ENCODE measurements at places on chromosomes 6 and 20.

GRCh38 chr6:150720774-150721233, 121.1 kb downstream of the PLEKHG1 start:
- peak; percentile 88 for DNase-seq

DNA sequence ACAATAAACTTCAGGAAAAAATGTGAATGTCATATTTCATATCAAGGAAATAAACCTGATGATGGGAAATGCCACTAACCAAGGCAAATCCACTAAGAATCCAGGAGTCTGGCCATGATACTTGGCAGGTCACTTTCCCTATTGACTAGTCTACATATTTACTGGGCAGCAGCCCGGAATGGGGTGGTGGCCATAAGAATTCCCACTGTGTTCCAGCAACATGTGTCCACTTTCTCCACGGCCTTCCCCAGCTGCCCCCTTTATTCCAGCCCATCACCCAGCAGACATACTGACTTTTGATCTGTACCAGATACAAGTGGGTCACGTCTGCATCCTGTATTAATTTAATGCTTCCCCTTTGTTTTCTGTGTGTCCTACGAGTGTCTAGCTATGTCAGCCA, 234.5 kb upstream of the PRDM1 start:
- no peak for DNase-seq

DNA sequence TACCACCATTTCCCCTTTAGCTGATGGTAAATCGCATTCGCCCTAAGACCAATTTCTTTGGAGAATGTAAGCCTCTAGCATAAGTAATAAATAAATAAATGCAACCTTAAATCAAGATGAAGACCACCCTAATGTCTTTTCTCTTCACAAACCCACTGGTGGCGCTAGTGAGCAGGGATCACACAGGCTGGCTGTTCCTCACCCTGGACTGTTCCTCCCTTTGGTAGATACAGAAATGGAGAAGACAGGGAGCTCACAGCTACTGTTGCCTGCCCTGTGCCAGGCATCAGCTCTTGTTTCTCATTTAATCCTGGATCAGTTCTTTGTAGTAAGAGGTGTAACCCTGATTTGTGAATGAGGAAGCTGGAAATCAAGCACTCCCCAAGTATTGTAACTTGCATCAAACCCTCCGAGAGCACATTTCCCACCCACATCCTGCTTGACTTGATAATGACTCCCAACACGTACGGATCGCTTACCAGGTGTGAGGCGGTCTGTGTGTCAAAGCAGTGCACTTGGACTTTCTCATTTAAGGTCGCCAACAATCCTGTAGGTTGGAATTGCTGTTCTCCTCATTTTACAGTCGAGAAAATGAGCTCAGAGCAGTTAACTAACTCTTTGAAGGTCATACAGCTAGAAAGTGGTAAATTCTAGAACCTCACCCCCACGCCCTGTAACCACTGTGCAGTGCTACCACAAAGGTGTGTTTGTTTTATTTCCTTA, 236.1 kb downstream of the TSHZ2 start:
- DNase-seq: no peak

- DNase-seq: no peak
These were observed 2.9 kb upstream of the PKIG start for GRCh38 chr20:44579313-44580081.

DNA sequence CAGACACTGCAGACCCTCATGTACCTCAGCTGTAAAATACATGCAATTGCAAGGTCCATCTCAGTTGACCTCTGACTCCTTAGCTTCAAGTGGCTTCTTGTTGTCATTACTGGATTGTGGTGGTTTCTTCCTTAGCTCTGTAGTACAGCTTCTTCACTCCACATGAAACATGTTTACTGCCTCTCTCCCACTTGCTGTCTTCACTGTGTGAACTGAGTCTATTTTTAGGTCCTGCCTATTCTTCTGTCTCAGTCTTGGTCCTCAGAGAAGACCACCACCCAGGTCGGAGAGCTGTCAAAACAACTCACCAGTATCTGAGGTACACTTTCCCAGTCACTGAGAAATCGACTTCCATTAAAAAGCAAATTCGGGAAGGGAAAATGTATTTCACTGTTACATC, 50.2 kb upstream of the EYA4 start:
- no peak for DNase-seq

DNA sequence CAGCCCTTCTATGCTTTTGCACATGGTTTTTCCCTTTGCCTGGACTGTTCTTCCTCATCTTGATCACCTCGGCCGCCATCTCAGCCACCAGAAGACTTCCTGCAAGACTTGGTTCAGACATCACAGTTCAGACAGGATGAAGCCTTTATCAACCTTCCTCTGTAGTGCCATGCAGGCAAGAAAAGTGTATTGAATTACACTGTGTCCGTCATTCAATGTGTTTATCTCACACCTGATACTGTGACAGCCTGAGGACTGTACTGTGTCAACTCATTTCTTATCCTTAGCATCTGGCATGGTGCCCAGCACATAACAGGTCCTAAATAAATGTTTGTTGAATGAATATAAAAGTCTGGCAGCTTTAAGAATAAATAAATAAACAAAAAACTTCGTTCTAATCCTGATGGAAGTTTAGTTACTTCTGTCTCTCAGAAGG, 133.3 kb upstream of the MAN1A1 start:
- DNase-seq: no peak

DNA sequence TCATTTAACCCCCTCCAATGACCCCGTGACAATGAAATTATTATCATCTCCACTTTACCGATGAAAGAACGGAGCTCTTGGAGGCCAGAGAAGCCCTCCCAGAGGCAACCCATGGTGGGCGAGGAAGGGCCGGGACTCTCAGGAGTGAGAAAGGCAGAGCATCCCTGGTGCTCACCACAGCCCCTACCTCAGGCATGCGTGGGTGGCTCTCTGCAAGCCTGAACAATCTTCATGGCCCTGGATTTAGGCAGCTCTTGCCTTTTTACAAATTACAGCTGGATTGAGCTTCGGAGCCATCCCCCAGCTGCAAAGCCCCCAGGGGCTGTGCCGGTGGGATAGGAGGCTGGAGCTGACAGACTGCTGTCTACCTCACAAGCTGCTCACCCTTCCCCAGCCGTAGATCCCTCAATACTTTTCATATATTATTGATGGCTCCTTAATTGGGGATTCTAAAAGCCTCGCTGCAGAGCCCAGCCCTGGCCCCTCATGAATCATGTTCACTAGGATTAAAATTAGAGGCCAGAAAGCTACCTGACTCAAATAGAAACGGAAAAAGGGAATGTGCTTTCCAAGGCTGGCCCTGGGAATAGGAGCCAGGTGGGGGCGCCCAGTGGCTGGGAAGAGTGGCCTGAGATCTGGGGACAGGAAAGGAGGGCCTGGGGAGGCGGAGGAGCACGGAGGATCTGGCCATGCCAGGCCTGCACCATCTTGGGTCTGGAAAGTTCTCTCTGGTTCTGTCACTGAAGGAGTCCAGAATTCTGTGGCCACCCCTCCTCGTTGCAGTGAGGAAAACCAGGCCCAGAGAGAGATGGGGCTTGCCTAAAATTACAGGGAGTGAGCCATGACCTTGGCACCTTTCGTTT, 29.1 kb downstream of the CPNE5 start:
- no peak for DNase-seq

- DNase-seq: no peak
These were observed 655.0 kb upstream of the HS3ST5 start for GRCh38 chr6:114997813-114998292.

DNA sequence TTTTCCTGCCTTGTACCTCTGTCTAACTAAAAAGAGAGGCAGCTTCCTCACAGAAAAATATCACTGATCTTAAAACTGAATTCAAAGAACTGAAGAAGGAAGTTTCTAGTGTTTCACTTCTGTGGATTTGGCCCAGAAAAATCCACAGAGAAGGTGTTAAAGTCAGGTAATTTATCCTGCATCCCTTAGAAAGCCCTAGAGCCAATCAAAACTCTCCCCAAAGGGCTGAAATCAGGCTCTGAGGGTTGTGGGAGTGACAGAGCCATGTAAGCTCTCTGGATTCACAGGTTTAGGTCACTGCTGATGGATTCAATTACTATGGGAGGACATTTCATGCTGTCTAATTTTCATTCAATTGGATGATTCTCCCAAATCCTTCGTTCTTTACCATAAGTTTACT, 152.3 kb downstream of the OR2B2 start:
- DNase-seq: no peak

DNA sequence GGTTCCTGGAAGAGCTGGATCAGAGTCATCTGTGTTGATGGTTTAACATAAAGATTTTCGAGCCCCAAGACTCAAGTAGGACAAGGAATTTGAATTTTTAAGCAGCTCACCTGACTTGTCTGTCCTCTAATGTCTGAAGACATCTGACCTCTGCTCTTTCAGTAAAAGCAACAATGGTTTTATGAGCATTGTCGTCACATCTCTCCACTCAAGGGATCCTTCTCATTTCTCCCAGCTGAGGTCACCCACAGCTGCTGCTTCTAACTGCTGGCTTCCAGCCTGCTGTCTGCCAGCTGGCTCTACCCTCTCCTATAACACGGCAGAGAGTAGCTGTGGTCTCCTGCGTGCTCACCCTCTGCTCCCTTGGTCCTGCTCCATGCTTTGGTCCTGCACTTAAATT, 24.7 kb upstream of the HDAC2 start:
- peak; percentile 98 for DNase-seq

DNA sequence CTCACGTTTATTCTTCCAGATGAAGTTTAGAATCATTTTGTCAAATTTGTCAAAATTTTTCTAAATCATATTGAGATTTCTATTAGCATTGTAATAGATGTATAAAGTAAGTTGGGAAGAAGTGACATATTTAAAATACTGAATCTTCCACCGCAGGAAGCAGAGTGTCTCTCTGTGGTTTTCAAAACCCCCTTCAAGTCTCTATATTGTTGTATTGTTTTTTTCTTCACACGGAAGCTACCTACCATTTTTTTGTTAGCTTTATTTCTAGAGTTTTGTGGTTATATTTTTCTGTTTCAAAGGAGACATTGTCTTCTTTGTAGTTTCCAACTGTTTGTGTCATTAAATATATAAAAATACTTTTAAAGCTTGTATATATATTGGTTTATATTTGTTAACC, 188.6 kb downstream of the ZDHHC14 start:
- DNase-seq: no peak

- peak; percentile 68 for DNase-seq
These were observed 195.1 kb upstream of the CITED2 start for GRCh38 chr6:139569566-139569965.

DNA sequence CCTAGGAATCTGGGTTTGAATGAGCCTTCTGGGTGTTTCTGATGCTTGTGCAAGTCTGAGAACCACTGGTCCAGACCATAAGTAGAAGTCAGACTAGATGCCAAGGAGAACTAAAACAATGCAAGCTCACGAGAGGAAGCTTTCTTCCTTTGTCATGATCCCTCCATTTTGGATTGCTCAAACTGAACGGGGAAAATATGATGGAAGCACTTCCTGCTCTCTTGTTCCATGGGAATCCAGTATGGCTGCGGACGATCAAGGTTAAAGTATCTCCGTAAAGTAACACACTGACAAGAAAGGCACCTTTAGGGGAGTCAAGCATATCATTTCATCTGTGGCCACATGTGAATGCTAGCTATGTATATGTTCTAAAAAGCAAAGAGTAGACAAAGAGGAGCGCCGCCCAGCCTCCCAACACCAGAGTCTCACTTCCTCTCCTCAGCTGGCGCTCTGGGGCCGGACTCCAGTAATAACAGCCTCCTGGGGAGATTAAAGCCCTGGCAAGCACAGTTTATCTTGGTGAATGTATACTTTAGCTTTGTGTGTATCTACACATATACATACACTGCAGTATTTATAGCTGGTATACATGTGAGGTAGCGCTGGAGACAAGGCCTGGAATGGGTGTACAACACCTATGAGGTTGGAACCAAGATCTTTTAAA, 88.1 kb downstream of the FOXC1 start:
- peak; percentile 64 for DNase-seq

DNA sequence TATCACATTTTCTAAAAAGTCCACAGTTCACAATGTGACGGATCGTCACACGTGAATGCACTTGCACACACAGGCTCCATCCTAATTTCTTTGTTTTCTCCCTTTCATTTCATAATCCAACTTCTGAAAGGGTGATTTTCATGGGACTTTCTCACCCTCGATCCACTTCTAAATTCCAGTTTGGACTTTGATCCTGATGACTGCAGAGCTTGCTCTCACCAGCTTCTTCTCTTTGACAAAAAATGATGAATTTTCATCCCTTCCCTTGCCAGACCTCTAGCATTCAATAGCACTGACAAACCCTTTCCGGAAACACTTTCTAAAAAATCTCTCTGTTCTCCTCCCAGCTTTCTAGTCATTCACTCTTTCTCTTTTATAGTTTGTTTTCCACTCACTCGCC, 341.2 kb downstream of the SYNE1 start:
- DNase-seq: no peak

DNA sequence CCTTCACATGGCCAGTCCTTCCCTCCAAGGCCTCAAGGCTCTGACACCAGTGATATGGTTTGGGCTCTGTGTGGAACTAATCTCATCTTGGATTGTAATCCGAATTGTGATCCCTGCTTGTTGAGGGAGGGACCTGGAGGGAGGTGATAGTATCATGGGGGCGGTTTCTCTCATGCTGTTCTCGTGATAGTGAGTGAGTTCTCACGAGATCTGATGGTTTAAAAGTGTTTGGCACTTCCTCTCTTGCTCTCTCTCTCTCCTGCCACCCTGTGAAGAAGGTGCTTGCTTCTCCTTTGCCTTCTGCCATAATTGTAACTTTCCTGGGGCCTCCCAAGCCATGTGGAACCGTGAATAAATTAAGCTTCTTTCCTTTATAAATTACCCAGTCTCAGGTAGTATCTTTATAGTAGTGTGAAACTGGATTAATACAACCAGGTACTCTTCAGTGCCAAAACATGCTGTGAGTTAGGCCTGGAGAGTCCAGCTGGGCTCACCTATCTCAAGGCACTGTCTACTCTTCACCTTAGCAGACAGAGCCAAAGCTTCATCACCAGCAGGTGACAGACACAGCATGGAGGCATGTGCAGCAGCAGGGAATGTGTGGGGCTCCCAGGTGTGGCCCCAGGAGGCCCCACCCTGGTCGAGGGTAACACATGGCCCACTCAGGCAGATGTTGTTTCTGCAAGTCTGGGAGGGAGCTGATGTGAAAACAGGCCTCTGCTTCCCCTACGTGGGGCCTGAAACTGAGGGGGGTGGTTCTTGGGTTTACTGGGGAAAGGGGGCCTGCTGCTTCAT, 97.5 kb upstream of the CDYL start:
- DNase-seq: no peak

DNA sequence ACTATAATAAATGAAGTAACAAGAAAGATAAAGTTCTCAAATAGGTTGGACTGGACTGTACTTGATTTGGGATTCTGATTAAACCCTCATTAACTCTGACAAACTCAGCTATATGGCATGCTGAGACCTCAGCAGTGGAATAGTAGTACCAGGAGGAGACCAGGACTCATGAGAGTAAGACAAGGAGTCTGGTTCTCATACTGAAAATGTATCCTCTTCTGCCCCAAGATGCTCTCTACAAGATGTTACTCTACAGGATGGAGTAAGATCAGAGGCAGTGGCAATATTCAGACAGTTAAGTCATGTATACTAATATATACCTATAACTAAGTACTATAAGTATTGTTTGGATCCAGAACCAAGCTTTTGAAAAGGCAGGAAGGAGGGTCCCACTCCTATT, 31.9 kb upstream of the SYNCRIP start:
- no peak for DNase-seq

GRCh38 chr6:5085648-5086293, 630 bp downstream of the PPP1R3G start:
- DNase-seq: peak; percentile 35

- no peak for DNase-seq
These were observed 19.2 kb upstream of the KCNG1 start for GRCh38 chr20:51042064-51042463.
